ENCODE measurements at places on chromosomes 1 and 21.

DNA sequence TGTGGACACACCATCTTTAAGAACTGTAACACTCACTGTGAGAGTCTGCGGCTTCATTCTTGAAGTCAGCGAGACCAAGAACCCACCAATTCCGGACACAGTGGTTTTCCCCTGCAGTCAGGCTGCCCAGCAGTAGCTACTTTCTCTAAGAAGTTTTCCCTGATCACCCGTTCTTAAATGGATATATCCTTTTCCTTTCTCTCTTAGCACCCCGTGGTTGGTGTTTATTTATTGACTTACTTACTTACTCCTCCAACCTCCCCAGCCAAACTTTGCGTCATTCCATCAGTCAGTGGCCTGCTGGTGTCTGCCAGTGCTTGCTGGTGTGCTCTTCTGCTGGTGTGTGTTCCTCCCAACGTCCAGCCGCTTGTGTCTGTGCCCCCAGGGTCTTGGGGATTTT lies 264.8 kb downstream of the GPR52 start:
- DNase-seq: no peak

GRCh38 chr1:187715483-187715882 lies 886.7 kb downstream of the PLA2G4A start:
- no peak for DNase-seq

GRCh38 chr1:78690516-78690915 lies 40.9 kb downstream of the IFI44 start:
- DNase-seq: no peak

- no peak for DNase-seq
Measured at GRCh38 chr1:32386676-32387392, 7.4 kb downstream of the BSDC1 start.

DNA sequence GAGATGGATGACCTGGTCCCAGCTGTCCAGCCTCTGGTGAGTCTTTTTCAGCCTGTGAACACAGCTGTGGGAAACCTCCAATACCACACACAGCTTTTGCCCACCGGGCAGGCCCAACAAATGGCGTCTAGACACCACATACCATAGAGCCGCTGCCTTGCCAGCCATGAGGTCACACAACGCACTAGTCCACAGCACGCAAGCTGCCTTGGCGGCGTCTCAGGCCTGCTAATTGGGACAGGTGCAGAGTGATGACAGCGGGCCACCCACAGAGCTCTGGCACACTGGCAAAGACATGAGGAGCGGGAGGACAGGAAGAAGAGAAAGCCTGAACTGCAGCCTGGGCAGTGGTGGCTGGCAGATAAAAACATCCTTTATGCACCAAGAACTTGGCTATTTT lies 125.5 kb downstream of the ADAMTS1 start:
- no peak for DNase-seq

DNA sequence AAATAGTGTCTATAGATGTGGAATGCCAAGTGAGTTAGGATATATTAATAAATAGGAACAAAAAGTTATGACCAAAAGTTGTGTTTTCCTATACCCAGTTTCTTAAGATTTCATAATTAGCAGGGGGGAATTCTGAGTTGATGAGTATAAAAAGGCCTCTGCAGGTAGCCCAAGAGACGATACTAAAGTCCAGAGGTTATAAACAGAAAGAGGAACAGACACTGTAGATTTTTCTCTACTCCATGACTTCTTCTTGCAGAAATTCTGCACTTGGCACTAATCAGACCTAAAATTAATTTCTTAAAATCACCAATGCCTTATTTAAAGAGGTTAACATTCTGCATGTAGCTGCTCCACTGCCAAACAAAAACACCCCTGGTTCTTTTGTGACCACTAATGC lies 62.6 kb downstream of the ROR1 start:
- DNase-seq: no peak

DNA sequence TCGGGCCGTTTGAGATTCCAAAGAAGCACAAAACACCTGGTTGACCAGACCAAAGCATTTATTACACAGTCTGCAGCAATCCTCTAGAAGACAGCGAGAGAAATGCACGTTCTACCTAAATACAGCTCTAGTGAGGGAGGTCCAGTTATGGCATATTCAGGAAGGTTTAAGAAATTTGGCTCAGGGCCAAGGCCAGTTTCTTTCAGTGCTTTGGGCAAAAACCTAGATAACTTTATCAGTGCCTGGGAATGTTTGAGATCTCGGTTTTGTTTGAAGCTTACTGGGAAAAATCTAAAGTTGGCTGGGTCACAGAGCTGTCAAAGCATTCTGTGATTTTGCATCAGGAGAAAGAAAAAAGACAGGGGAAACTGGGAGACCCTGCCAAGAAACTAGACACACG lies 514.0 kb upstream of the TMPRSS15 start:
- peak; percentile 15 for DNase-seq

GRCh38 chr1:12778907-12779306 lies 5.4 kb downstream of the PRAMEF12 start:
- DNase-seq: no peak
